Prostate gland (tissue), 2 donors: ENCODE measurements at places on chromosomes 5 and 9. TPM values are rescaled to one million over a fixed set of nuclear protein-coding genes. Genes with fewer than 3 reads are reported as not detected.

The ARHGEF37 gene
- 61.1 TPM for total RNA-seq

DNA sequence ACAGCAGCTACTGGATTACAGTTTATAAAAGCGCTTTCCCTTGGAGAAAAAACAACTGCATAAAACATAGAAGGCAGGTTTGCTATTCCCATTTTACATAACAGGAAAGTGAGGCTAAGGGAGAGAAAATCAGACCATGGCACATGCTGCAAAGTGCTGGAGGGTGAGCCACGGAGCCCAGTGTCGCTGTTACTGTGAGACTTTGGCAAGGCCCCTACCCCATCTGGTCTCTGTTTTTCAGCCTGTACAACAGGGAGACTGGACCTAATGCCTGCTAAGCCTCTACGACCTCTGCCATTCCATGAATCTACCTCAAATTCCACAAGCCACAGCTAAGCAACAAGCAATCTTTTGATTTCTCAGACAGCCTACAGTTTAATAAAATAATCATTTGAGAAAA is 139.2 kb downstream of the GABBR2 start:
- DNase-seq: no peak

GRCh38 chr5:31113101-31113500 is 80.4 kb upstream of the CDH6 start:
- DNase-seq: no peak

The PHF24 gene
- 111 TPM for total RNA-seq

The PRSS3 gene
- total RNA-seq: 0.23 TPM

The SLC45A2 gene
- 0.09 TPM for total RNA-seq

GRCh38 chr9:2593744-2594143 is 27.8 kb upstream of the VLDLR start:
- no peak for DNase-seq

DNA sequence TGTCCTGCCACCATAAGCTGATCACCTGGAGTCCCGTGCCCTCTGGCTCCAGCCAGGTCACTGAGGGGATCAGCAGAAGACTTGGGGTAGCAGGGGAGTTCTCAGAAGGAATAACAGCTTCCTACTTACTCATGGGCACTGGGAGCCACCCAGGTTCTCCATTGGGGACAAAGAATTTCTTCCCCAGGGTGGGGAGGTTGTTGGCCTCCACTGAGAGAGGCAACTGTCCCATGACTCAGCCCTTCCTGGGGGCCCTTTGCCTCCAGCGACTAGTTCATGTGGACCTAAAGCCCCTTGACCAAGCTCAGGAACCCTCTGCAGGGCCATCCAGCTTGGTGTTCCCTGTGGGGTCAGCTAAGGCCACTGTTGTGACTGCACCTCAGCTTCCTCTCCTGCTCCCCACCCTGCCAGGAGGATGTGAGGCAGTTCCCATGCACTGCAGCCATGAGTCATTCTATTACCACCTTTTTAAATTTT is 175.0 kb downstream of the AUH start:
- no peak for DNase-seq

- peak; percentile 51 for DNase-seq
Observed at GRCh38 chr5:66814146-66814991, 218.2 kb downstream of the MAST4 start.

GRCh38 chr9:34570809-34571480 is 18.6 kb downstream of the CNTFR start:
- DNase-seq: no peak

The PITX1 gene
- total RNA-seq: 6.8 TPM

- no peak for DNase-seq
Observed at GRCh38 chr9:134306636-134307600, 19.3 kb upstream of the RXRA start.

- no peak for DNase-seq
Observed at GRCh38 chr5:132098621-132099020, 25.0 kb downstream of the CSF2 start.
